ENCODE measurements at places on chromosomes 6 and 20.
A peak's percentile ranks its signal among the peaks of the same experiment; 100 is the strongest.

DNA sequence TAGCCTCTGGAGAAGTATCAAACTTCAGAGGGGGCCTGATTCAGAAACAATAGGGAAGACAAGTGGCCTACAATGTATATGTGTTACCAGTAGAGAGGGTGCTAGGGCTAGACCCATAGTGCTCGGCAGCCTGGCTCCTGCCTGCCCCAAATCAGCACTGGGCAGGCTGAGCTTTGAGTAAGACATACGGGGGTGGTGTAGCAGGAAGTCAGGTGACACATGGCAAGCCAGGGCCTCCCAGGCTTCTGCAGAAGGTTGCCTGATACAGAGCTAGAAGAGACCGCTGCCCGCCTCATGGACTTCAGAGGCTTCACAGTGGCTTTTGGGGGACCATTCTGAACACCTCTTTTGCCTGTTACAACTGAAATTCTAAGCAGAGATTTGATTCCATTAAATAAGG, 43.4 kb downstream of the RALY start:
- DNase-seq, result no peak

GRCh38 chr6:107132330-107132954, 17.1 kb upstream of the BEND3 start:
- DNase-seq, result no peak

- no peak for DNase-seq
These were observed 46.9 kb upstream of the SCML4 start for GRCh38 chr6:107871016-107871415.

DNA sequence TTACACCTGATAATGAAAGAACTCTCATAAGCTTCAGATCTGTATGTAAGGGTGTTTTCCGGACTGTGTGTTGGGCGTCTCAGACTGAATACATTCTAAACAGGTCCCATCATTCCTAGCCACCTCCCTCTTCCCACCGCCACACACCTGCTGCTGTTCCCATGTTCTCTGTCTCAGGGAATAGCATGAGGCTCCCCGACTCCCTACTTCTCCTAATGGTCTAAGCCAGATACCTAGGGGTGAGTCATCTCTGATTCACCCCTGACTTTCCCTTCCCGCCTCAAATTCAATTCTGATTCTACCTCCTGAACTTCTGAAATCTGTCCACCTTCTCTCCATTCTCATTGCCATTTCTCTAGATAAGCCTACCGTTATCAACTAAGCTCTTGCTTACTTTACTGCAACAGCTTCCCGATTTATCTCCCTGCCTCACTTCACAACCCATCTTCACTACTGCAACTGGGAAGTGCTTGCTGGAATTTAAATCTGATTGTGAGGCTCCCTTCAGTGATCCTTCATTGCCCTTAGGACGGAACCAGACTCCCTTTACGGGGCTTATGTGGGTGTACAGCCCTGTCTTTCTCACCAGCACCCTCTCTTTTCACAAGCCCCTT, 1.6 kb downstream of the TMEM14A start:
- DNase-seq, result no peak

DNA sequence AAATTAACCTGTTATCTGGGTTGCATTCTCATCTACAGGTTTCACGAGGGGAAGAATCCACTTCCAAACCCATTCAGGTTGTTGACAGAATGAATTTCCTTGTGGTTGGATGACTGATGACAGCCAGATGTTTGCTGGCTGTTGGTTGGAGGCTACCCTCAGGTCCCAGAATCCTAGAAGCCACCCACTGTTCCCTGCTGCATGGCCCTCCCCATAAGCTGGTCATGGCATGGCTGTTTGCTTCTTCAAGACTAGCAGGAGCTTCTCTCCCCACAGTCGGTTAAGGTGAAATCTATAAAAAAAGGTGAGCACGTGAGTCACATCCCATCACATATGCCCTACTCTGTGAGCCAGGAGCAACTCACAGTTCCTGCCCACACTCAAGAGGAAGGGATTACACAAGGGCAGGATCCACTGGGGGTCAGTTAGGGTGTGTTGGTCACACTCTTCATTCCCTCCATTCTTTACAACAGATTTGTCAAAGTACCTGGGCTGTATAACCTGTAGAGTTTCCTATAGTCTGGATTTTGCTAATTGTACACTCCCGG, 19.5 kb upstream of the RPS10 start:
- DNase-seq, result no peak

DNA sequence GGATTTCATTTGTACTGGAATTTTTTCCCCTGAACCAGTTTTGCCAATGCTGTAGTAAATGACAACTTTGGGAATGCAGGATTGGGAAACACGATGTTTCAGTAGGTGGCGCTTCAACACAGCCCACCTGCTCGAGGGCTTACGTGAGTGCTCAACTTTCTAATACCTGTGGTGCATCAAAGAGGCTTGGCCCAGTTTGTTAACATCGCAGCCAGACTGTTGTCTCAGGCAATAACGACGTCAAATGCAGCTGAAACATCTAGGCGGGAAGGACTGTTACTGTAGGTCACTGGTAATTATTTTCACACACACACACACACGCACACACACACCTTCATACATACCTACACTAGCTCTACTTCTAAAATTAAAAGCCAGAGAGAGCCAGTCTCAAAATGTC, 815.5 kb upstream of the SLC35B3 start:
- DNase-seq, result peak; percentile 13

DNA sequence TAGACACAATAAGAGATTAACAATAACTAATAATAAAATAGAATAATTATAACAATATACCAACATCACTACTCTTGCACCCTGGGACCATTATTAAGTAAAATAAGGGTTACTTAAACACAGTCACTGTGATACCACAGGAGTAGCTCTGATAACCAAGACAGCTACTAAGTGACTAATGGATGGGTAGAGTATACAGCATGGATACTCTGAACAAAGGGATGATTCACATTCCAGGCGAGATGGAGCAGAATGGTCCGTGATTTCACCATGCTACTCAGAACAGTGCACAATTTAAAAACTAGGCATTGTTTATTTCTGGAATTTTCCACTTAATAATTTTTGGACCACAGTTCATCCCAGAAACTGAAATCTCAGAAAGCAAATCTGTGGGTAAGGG, 80.0 kb upstream of the FUT9 start:
- DNase-seq, result no peak
